ENCODE measurements at places on chromosomes 2 and 18.

GRCh38 chr2:223199531-223200515 lies 147.8 kb downstream of the KCNE4 start:
- no peak for DNase-seq

GRCh38 chr2:19362094-19362754 lies 3.8 kb upstream of the OSR1 start:
- DNase-seq: peak; percentile 53

DNA sequence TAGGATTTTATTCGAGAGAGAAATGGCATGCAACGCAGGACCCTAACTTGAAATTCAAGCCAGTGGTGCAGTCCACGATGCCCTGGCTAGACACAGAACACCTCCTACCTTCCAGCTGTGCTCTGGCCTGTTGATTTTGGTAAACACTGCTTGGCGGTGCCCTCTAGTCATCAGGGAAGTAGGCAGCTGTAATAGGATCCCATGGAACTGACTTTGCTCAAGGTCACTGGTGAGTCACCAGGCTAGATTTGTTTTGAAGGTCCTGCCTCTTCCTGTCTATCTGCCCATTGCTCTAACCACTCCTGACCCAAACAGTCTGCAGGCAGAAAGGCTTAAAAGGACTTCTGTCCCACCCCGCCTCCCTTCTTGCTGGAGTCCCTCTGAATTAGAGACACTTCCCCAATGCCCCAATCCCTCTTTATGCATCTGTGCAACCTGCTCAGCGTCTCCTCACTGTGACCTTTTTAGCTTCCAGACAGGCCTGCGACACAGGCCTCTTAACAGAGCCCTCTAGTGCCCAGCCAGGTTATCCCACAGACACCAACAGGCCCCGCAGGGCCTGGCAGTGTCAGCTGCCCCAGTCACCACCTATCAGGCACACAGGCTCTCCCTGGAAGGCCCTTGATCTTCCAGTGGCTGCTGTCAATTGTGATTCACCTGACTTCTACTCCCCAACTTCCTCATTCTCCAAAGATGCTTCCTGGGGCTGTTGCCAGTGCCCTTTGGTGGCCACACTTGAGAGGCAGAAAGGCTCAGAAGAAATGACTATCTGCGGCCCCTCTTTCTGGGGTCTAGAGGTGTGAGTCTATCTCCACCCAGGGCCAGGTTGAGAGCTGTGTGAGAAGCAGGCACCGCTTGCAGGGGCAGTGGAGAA lies 5.2 kb downstream of the TMEM127 start:
- DNase-seq: peak; percentile 37

DNA sequence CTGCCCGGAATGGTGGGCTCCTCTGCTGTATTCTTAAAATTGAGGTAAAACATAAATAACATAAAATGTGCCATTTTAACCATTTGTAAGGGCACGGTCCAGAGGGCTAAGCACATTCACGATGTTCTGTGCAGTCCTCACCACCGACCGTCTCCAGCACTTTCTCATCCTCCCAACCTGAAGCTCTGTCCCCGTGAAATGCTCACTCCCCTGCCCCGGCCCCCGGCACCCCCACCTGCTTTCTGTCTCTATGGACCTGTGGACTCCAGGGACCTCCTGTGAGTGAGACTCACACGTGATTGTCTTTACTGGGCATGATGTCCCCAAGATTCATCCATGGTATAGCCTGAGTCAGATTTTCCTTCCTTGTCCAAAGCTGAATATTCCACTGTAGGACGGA lies 38.7 kb upstream of the CTDP1 start:
- no peak for DNase-seq

- DNase-seq: no peak
These were observed 34.4 kb downstream of the MAIP1 start for GRCh38 chr2:199989822-199990221.

DNA sequence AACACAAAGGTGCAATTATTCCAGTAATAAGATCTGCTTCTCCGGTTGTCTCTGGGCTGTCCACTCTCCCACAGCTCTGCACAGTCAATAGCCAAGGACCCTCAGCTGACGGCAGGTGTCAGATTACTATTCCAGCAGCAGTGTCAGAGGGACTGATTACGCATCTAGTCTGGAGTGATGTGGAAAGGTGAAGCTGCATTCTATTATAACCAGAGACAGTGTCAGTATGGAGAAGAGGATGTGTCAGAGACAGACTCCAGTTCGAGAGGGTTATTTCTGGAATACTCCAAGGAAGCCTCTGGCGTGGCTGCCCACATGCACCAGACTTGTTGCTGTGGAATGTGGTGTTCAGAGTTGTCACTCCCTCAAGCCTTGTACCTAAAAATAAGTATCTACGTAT lies 163.6 kb upstream of the TMEM200C start:
- no peak for DNase-seq

DNA sequence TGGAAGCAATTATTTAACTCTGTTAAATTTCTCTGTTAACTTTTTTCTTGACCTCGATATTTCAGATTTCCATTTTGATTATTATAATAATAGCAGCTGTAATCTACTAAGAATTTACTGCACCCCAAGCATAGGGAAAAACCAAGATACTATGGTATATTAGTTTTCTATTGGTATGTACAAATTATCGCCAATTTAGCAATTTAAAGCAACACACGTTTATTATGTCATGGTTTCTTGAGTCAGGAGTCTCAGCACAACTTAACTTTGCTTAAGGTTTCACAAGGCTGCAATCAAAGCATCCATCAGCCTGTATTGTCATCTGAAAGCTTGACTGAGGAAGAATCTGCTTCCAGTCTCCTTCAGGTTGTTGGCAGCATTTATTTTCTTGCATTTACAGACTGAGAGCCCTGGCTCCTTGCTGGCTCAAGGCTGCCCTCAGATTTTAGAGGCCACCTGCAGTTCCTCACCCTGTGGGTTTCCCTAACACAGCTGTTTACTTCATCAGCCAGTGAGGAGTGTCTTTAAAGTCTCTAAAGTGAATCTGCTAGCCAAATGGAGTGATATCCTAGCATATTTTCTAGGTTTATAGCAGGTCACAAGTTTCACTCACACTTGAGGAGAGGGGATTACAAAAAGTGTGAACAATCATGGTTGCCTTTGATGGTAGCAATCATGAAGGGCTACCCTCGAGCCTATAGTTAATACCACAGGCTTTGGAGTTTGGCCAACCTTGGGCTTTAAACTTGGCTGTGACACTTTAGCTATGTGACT lies 4.4 kb upstream of the VPS54 start:
- DNase-seq: no peak

DNA sequence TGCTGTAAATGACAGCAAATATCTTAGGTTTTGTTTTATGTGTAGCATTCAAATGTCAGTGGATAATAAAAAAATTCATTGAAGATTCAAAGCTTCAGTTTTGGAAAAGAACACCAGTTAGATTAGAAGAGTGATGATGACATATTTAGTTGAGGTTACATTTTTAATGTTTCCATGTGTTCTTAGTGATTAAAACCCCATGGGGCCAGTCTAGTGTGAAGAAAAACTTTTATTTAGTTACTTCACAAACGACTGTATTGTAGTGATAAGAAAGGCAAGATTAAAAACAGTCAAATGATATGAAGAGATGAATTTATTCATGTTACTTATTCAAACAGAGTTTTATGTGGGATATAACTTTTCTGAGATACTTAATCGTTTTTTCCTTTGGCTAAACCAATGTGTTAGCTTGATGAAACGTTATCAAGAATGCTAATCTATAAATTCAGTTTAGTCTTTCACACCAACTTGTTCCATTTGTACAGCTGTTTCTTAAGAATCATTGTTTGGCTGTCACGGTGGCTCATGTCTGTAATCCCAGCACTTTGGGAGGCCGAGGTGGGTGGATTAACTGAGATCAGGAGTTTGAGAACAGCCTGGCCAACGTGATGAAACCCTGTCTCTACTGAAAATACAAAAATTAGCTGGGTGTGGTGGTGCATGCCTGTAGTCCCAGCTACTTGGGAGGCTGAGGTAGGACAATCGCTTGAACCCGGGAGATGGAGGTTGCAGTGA lies 11.6 kb downstream of the BMPR2 start:
- no peak for DNase-seq
